ENCODE measurements at places on chromosomes 11 and 22. TPM values are rescaled to one million over a fixed set of nuclear protein-coding genes. Genes with fewer than 3 reads are reported as not detected.

The GRAP2 gene
- 79.2 TPM for polyA plus RNA-seq

The KLHL35 gene
- 0.78 TPM for polyA plus RNA-seq

The RFPL3 gene
- not detected for polyA plus RNA-seq

GRCh38 chr11:72630104-72630852 is 43.9 kb downstream of the PDE2A start:
- DNase-seq = no peak

The GPHA2 gene
- polyA plus RNA-seq = not detected

- DNase-seq = no peak
Measured at GRCh38 chr11:10529279-10529678, 11.7 kb downstream of the RNF141 start.

DNA sequence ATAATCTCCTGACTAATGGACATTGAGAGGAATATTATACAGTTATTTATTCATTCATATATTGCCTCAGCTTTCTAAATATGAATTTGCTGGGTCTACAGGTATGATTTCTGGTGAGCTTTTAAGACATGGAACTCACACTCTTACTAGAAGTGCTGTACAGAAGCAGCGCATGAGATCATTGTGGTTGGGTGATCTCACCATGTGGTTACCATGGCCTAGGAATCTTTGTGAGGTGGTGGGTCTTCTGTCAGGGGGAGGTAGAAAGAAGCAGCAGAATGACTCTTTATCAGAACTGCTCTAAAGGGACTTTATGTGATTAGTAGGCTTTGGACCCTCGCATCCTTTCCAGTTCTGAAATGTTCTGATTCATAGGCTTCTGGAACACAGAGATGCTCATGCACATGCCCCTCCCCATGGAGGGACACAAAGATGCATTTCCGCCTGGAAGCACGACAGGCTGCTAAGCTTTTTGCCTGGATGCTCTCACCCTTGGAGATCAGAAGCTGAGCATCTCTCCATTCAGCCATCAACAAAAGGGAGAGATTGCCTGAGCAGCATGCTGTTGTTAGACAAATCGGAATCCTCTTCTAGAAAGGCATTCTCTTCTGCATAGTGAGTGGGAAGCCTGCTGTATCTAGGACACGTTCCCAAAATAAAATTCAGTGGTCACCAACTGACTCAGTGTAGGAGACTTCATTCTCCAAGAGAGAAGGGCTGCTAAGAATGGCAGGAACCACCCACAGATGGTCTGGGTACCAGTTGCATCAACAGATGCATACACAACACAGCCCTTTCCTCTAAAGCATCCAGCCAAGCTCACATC is 51.3 kb downstream of the KIRREL3 start:
- no peak for DNase-seq

The PTPN5 gene
- not detected for polyA plus RNA-seq

GRCh38 chr11:76783294-76783895 is at the start of gene TSKU:
TSS of gene TSKU (plus strand) at chr11:76783356. CDS start at chr11:76795617, 12,261 bp downstream.
- DNase-seq = no peak

The TOP3B gene
- polyA plus RNA-seq = 13.1 TPM
